ENCODE measurements at places on chromosomes 5 and 9.

DNA sequence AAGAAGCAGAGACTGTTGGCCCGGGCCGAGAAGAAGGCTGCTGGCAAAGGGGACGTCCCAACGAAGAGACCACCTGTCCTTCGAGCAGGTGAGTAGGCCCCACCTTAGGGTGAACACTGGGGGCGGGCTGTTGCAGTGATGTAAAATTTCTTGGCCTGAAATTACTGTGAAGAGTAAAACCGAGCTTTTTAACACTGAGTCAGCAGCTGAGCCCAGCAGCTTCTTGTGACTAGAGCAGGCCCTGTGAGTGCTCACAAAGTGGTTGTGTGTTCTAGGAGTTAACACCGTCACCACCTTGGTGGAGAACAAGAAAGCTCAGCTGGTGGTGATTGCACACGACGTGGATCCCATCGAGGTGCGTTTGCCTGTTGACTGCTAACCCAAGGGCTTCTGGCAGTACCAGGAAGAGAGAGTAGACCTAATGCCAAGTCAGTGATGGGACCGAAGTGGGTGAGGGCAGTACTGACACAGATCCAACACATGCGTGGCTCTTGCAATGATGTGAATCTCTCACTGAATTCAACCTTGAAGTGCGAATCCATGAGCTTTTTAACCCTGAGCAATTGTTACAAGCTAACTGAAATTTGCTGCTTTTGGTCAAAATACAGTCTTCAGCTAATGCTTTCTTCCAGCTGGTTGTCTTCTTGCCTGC, 2.1 kb downstream of the RPL7A start:
- no peak for DNase-seq

DNA sequence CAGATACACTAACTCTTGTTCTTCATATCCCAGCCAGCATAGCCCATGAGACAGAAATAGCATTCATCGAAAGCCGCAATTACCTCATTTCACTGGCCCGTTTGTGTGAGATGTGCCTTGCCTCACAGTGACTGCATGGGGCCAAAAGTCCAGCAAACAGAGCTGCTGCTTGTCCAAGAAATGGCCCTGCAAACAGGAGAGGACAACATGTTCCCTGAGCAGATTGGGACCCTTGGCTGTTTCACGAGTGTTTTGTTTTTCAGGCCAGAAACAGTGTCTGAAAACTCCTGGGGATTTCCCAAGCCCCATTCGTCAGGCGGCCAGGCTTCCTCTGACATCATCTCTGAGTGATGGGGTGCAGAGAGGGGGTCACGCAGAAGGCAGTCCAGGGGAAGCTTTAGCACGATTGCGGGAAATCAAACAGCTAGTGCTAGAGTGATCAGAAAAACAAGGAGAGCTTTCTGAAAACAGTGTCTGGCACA, 503.6 kb upstream of the PAPPA start:
- DNase-seq, result no peak

GRCh38 chr5:41841325-41841724, 28.9 kb downstream of the OXCT1 start:
- no peak for DNase-seq

GRCh38 chr5:108548684-108549596, 167.0 kb upstream of the FBXL17 start:
- DNase-seq, result no peak

- no peak for DNase-seq
Measured at GRCh38 chr5:76788362-76788761, 30.5 kb upstream of the F2RL1 start.

DNA sequence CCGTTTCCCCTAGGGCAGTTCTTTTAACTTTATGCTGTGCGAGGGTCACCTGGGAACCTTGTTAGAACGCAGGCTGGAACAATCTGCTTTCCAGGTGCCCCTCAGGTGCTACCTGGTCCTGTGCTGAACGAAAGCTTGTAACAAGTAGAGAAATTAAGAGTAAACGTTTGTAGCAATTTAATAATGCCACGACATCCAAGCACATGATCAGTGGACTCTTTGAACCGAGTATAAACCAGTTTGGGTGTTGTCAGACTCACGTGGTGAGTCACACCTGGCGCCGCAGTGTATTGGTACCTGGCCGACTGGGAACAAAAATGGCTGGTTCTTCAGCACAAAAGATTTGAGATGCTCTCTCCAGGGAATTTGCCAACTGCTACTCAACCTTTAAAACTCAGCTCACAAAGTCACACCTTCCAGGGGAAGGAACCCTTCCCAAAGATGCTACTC, 926 bp upstream of the MYO10 start:
- DNase-seq, result no peak
